ENCODE measurements at places on chromosomes 5 and 9.

GRCh38 chr5:38598994-38599617, 42.7 kb upstream of the LIFR start:
- DNase-seq, result peak; percentile 94

- peak; percentile 54 for DNase-seq
These were observed 35.4 kb upstream of the IL17B start for GRCh38 chr5:149414405-149415065.

- peak; percentile 41 for DNase-seq
These were observed 277.4 kb downstream of the AOPEP start for GRCh38 chr9:95003689-95004410.

DNA sequence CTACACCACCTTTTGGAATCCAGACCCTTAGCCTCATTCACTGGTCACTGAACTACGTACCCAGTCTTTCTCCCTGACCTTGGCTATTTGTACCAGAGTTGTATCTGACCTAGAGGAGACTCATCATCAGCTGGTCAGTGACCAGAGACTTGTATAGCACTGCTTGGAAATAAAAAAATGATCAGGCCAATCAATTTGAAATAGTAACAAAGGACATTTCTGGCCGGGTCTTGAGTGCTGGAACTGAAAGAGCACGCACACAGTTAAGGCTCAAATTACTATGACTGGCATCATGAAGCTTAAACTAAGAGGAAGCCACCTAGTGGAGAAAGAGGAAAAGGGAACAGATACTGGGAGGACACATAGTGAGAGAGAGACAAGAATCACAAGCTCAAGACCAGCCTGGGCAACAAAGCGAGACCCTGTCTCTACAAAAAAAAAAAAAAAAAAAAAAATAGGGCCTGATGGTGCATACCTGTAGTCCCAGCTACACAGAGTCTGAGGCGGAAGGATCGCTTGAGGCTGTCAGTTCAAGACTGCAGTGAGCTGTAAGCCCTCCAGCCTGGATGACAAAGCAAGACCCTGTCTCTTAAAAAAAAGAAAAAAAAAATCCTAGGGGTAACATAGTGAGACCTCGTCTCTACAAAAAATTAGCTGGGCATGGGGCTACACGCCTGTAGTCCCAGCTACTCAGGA, 12.8 kb upstream of the SRP19 start:
- peak; percentile 69 for DNase-seq

GRCh38 chr5:179607160-179607931, 16.1 kb downstream of the HNRNPH1 start:
- no peak for DNase-seq

DNA sequence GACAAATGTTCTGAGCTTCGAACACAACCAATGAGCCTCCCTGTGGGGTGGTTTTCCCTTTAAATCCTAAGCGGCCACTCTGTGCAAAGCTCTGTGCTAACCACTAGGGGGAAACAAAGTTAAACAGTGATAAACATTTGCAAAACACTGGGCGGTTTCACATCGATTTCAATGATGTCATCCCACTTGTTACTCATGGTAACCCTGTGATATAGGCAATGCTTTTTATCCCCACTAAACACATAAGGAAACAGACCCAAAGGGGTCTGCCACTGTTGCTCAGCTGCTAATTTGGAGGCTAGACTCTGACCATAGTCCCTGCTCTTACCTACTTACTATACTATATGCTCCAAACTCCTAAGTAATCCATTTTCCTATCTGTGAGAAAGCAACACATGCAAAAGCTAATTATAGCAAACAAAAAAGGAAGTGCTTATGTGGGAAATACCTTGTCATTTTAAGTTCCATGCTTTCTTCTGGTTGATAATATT, 57.3 kb downstream of the PTPN3 start:
- peak; percentile 75 for DNase-seq
